MV-4-11 (cell line): ENCODE measurements at places on chromosomes 6 and 20.

DNA sequence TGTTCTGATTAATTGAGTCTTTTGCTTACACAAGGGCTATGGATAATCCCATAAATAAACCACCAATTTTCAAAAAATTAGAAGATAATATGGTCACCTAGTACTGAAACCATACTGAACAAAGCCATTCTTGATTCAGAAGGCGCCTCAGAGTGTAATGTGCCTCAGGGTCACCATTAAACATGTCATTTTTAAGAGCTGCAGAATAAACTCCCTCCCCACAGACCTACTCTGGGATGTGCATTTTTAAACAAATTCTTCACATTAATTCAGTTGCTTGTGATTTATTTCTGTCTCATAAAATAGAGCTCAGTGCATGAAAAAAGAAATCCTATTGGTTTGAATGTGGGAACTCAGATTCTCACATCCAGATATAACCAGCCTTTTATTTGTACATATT lies 202.1 kb upstream of the HEY2 start:
- no peak for DNase-seq

DNA sequence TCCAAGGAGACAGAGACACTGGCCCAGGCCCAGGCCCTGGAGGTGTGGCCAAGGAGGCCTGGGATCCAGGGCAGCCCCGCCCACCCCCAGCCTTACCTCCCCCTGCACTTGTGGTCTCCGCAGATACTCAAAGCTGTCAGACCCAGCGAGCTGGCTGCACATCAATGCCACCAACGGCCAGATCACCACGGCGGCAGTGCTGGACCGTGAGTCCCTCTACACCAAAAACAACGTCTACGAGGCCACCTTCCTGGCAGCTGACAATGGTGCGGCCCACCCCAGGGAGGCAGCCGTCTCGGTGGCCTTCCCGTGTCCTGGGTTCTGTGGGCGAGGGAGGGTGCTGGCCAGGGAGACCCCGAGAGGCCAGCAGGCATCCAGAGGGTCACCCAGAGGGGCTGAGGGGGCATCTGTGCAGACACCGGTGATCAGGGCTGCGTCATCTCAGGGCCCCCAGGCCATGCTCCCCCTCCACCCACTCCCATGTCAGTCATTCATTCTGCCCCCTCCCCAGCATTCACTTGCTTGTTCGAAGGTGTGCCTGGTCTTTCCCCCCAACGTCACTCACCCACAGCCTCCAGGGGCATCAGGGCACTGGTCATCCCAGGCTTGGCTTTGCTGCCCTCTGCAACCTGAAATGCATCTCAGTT lies 141.3 kb downstream of the TAF4 start:
- DNase-seq = no peak

DNA sequence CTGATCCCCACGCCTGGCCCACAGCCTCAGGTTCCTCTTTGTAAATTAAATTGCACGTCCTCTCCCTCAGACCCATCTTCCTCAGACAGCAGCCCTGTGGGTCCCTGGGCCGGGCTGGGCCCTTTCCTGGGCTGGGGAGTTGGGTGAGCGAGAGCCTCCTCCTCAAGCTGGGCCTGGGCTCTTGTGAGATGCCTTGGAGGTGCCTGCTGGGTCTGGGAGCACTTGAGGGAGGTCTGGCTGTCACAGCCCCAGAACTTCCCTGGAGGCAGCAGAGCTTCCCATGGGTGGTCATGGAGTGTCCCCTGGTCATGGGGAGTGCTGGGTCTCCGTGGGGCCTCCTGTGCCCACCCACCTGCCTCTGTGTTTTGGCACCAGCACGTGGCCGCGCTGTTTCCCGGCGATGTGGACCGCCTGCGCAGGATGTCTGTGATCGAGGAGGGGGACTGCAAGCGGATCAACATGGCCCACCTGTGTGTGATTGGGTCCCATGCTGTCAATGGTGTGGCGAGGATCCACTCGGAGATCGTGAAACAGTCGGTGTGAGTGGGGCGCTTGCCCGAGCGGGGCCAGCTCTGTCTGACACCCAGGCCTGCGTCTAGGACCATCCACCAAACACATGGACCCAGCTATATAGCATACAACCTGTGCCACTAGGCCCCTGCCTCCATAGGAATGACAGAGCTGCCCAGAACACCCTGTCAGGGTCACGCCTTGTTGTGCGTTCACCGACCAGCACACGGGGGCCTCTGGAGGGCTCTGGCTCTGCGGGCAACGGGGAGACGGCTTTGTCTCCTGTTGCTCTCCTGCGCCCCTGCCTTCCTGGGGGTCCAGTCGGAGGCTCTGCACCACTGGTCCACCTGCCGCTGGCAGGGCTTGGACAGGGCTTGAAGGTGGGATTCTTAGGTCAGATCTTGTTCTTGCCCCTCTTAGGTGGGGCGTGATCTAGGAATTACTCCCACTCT lies 33.0 kb downstream of the PYGB start:
- no peak for DNase-seq

DNA sequence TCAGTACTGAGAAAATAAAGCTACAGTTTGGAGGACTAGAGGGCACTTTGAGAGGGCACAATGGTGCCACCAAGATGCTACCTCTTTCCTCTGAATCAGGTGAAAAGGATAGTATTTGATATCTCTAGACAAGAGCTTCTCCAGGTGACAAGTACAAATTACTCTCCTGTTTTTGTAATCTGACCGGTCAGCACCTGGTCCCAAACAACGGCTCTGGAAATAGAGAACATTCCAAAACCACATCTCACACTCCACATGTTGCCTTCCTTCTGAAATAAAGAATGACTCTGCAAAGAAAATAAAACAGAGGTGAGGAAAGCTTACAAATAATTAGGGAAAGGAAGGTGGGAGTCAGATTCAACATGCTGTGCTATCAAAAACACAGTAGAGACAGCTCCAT lies 51.3 kb upstream of the CITED2 start:
- DNase-seq = no peak

DNA sequence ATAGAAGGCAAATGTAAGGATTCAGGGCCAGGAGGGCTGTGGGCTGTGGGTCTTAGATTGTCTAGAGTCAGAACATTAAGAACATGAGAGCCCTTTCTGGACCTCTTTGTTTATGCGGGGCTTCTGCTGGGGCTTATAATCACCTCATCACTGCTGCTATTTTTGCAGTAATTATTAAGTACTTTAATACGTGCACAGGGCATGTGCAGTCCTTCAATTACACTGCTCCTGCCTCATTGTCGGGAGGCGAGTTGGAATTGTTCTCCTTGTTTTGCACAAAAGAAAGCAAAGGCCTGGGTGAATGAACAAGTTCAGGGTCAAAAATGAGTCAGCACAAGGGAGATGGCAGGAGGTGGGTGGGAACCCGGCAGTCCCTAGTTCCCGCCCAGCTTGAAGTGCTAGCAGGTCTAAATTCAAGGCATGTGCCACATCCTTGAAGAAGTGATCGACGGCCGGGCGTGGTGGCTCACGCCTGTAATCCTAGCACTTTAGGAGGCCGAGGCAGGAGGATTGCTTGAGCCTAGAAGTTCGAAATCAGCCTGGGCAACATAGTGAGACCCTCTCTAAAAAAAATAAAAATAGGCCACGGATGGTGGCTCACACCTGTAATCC lies 34.4 kb upstream of the PTPN1 start:
- no peak for DNase-seq

GRCh38 chr20:13784271-13784892 lies 337 bp downstream of the ESF1 start:
- no peak for DNase-seq

- DNase-seq = peak; percentile 2
These were observed 171.3 kb downstream of the COL21A1 start for GRCh38 chr6:56076033-56076432.
